ENCODE measurements at places on chromosomes 11 and 22.

GRCh38 chr22:22673628-22674027 is 29.2 kb downstream of the GGTLC2 start:
- DNase-seq = no peak

DNA sequence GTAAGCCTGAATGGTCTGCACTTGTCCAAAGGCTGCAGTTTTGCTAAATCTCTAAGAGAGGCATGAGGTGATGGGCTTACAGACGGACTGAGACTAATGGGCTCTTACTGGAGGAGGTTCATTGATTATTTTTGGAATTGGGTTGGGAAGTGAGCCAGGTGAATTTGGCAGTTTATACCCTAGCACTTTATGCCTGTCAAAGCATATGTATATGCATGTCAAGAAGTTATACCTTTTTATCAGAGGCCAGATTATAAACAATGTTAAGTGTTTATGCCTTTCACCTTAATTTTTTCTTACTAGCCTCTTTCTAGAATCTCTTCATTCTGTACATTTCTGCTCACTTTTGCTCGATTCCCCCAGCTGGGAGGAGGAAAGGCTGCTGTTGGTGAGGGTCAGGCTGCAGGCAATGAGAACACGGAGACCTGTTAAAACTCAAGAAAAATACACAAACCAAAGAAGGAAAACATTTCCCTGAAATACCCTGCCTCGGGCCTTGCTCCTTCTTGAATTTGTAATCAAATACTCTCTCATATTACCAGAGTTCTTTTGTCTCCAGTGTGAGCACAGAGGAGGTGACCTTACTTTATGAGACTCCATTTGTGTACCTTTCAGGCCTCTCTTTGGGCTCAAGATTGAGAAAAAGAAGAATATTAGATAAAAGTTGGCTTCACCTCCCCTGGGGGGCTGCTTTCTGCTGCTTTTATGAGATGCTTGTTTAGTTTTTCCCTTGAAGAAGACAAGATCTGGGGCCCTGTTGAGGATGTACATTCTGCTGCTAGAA is 19.6 kb downstream of the NAT10 start:
- no peak for DNase-seq

- no peak for DNase-seq
Measured at GRCh38 chr11:72842653-72843330, 28.6 kb downstream of the ATG16L2 start.

GRCh38 chr11:104907521-104908185 is 9.4 kb upstream of the CASP12 start:
- DNase-seq = no peak

GRCh38 chr11:76453248-76453647 is 8.4 kb downstream of the EMSY start:
- DNase-seq = no peak

DNA sequence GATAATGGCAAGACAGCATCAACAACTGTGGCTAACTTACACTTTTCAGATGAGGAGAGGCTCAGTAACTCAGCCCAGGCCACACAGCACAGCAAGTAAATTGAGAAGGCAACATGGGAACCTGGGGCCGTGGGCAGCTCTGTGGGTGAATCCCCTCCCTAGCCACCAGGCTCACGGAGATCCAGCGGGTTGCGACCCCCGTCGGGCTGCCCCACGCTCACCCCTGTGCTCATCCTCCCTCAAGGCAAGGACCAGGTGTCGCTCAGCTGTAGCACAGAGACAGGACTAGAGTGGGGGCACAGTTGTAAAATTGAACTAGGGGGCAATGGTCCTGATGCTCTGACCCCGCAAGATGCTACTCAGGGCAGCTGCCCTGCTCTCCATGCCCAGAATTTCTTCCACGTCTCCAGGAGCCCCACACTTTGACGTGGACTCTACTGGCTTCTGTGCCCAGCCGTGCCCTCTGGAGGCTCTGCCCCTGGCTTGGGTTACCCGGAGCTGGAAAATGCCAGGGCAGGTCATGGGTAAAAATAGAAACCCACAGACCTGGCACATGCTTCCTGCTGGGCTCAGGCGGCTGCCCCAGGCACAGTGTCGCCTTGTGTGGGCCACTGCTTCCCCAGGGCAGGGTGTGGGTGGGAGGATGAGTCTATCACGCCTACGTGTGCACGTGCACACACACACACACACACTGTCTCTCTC is 9.0 kb downstream of the TUBA8 start:
- DNase-seq = no peak

GRCh38 chr22:46667245-46667623 is 47.0 kb downstream of the GRAMD4 start:
- DNase-seq = no peak

GRCh38 chr11:124837491-124837856 is 27.8 kb upstream of the ROBO3 start:
- peak; percentile 76 for DNase-seq

- DNase-seq = no peak
Measured at GRCh38 chr11:96267496-96268032, 75.4 kb downstream of the MAML2 start.

Measured in astrocyte of the cerebellum (primary cell).